Esophagus muscularis mucosa (tissue), 4 donors: ENCODE measurements at places on chromosomes 7 and 10. TPM values are rescaled to one million over a fixed set of nuclear protein-coding genes. Genes with fewer than 3 reads are reported as not detected.

Gene TCERG1L
- not detected for total RNA-seq

Gene GIMAP6
- 37.4 TPM for total RNA-seq

Gene HELLS
- 1.3 TPM for total RNA-seq

Gene UPP1
- total RNA-seq = 10.7 TPM

Gene GIMAP1
- total RNA-seq = 10.2 TPM

Gene EBLN1
- not detected for total RNA-seq

Gene UPK3B
- not detected for total RNA-seq

Gene OPN4
- total RNA-seq = 0.32 TPM

Gene SPDYE11
- total RNA-seq = not detected

Gene PTPRE
- total RNA-seq = 9.6 TPM

Gene ASZ1
- total RNA-seq = not detected

Gene JCAD
- 64.2 TPM for total RNA-seq

Gene PLXNA4
- 6.6 TPM for total RNA-seq

Gene NANOS1
- 8.0 TPM for total RNA-seq

Gene ZNF736
- total RNA-seq = 10.0 TPM

Gene OR9A2
- total RNA-seq = not detected

Gene GPR85
- total RNA-seq = 0.46 TPM

Gene RFC2
- total RNA-seq = 11.3 TPM
